Common myeloid progenitor, CD34-positive (primary cell): ENCODE measurements at places on chromosomes 6 and 20.

DNA sequence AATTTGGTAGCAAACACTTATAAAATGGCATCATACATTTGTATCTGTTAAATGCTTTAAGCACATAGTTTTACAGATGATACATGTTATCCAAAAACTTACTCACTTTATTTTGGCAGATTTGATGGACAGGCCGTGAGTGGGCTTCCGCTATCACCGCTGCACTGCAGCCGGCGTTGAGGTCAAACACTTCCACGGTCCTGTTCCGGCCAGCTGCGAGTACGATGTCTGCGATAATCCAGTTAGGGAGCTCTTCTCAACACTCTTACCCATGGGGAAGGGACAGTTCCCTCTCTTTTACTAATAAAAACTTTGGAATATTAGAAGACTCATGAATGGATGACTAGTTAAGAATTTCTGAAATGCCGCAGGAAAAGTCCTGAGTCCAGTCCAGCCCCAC is 69.0 kb downstream of the WDR27 start:
- no peak for DNase-seq

DNA sequence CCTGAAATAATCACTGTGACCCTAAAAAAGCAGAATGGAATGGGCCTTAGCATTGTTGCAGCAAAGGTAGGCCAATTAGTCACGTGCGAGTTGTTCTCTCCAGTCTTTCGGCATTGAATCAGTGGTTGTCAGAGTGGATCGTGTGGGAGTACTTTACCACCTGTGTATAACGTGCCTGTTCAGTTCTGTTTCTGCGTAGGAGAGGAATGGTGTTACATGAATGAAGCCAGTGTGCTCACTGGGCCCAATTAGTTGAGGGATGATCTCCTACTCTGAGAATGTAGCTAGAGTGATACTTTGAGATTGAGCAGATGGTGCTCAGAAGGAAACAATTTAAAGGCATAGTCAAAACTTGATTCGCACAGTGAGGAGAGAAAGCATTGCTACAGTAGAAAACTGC is 72.4 kb upstream of the KIF25 start:
- no peak for DNase-seq

DNA sequence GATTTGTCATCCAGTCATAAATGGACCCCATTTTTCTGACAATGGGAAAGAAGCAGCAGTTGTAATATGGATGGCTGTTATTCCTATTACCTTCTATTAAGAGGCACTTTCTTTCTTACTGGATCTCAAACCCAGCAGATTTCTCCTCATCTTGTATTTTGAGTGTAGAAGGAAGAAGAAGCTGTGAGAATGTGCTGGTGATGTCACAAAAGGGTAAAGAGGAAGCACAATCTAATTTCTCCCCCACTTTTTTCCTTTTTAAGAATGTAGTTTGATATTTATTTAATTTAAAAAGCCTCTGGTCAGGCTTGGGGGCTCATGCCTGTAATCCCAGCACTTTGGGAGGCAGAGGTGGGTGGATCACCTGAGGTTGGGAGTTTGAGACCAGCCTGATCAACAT is 100.0 kb upstream of the JARID2 start:
- peak; percentile 17 for DNase-seq

GRCh38 chr6:72946774-72947173 is 278.5 kb downstream of the KHDC1L start:
- DNase-seq: no peak

- no peak for DNase-seq
Observed at GRCh38 chr6:98812220-98812619, 22.2 kb upstream of the POU3F2 start.

DNA sequence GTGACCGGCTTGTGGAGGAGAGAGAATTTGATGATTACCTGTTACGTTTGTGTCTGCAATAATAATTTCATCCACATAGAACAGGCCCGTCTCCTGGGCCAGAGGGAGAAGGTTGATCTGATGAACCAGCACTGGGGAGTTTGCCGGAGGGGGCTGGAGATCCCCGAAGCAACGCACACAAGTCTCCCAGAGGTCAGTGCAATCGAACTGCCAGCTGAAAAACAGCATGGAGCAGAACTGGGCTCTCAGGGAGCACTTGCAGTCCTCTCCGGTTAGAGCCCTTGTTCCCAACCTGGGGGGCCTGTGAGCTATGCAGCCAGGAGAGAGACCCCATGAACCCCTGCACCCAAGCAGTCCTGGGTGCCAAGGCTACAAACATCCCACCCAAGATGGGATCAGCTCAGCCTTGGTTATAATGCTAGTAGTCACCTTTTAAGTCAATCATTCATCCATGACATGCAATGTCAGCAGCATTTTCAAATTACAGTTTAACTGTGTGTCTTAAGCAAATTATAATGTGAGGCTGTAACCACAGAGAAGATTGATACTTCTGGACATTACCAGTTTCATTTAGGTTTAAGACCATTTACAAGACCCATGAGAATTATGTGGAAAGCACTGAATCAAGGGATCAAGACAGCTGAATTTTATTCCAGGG is 34.2 kb downstream of the PKHD1 start:
- DNase-seq: no peak

- DNase-seq: no peak
Observed at GRCh38 chr6:30612687-30613248, 4.3 kb downstream of the PPP1R10 start.

DNA sequence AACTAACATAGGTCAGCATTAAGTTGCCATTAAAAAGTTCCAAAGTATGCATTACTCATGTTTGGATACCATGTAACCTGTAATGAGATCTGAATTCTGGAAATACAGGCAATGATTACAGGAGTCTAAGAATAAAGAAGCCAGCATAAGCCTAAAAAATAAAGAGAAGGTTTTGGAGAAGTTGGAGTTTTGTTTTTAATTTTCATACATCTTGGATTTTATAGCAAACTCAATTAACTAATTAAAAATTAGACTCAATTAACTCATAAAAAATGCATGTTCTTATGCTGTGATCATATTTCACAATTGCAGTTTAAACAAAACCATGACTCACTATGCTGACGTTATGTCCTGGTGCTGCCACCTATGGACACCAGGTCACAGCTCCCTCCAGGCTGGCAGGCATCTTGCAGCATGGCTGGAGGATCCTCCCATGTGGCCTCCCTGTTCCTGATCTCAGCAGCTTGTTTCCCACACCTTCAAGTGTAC is 648.8 kb upstream of the AGPAT4 start:
- peak; percentile 77 for DNase-seq

GRCh38 chr6:37050854-37051137 is 45.3 kb downstream of the FGD2 start:
- no peak for DNase-seq

GRCh38 chr20:47816487-47817451 is 31.5 kb upstream of the SULF2 start:
- no peak for DNase-seq

DNA sequence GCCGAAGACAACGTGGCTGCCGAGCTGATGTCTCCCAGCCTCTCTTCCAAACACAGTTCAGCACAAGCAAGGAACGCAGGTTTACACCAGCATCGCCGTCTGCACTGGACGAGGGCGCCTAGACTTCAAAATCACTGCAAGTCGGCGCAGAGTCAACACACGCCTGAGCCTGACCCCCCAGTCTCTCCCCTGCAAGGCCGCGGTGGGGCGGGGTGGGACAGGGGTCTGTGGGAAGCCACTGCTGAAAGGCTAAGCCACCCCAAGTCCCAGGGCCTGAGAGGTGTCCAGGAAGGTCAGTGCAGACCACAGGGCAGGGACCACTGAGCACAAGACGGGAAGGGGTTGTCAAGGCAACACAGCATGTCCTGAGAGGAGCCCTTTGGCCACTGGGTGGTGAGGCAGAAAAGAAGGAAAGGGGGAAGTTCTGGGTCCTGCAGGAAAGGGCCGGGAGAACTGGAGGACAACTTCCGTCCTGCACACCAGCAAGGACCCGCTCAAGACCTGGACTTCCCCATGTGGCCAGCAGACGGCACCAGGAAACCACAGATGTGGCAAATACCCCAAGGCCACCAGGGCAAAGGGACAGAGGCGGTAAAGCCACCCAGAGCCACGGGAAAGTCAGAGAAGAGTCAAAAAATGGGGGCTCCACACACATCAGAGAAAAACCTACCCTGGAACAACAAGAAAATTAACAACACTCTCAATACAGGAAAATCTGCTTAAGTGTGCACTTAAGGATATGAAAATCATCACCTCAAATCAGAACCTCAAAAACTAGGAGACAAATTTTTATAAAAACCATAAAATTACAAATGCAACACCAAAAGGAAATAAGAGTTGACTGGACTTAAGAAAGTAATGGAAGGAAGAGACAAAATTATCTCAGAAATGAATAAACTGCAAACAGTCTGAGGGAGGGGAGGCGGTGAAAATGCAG is 84.8 kb downstream of the TAF4 start:
- DNase-seq: peak; percentile 42

DNA sequence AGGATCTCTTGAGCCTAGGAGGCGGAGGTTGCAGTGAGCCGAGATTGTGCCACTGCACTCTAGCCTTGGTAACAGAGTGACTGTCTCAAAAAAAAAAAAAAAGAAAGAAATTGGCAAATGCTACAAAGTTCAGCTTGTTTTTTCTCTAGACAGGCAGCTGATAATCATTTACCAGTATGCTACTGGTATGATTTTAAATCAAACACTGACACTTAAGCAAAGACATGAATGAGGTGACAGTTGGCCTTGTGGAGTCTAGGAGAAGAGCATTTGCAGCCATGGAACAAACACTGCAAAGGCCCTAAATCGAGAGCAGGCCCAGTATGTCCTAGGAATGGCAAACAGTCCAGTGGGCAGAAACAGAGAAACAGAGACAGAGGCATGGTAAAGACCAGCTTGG is 99.7 kb upstream of the CEP85L start:
- DNase-seq: no peak

DNA sequence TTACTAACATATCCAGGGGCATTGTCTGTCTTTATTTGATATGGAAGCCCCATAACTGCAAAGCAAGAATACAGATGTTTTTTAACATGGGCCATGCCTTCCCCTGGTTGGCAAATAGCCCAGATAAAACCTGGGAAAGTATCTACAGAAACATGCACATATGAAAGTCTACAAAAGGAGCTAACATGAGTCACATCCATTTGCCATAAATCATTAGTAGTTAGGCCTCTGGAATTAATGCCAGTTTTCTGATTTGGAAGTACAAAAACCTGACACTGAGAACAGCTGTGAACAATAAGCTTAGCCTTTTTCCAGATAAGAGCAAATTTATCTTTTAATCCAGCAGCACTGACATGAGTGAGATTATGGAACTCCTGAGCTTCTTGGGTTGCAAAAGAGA is 418.0 kb upstream of the IMPG1 start:
- DNase-seq: no peak

DNA sequence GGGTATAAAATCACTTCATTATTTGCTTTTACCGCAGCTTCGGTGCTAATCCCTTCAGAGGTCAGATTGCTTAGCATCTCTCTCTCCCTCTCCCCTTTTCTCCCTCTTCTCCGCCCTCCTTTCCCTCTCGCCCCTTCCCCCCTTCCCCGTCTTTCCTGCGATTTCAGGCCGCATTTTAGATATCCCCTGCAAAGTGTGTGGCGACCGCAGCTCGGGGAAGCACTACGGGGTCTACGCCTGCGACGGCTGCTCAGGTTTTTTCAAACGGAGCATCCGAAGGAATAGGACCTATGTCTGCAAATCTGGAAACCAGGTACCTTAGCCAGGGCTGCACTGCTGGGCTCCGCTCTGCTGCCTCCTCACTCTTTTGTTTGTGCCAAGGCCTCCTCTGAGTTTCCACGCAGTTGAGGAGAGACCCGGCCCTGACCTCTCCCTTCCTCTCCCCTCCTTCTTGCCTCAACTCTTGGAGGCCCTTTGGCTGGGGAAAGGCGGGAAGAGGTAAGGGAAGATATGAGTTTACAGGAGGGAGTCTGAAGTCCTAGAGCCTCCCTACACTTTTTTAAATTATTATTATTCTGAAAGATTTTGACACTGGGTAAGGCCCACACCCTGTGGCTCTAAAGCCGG is 5.6 kb downstream of the NR2E1 start:
- DNase-seq: no peak

DNA sequence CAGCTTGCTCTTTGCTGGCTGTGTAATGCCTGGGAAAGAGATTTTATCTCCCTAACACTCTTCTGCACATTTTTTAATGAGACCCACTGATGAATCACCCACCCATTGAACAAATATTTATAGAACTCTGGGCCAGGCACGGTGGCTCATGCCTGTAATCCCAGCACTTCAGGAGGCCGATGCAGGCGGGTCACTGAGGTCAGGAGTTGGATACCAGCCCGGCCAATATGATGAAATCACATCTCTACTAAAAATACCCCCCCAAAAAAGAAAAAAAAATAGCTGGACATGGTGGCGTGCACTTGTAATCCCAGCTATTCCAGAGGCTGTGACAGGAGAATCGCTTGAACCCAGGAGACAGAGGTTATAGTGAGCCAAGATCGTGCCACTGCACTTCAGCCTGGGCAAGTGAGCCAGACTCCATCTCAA is 82.1 kb upstream of the SIRPA start:
- no peak for DNase-seq

DNA sequence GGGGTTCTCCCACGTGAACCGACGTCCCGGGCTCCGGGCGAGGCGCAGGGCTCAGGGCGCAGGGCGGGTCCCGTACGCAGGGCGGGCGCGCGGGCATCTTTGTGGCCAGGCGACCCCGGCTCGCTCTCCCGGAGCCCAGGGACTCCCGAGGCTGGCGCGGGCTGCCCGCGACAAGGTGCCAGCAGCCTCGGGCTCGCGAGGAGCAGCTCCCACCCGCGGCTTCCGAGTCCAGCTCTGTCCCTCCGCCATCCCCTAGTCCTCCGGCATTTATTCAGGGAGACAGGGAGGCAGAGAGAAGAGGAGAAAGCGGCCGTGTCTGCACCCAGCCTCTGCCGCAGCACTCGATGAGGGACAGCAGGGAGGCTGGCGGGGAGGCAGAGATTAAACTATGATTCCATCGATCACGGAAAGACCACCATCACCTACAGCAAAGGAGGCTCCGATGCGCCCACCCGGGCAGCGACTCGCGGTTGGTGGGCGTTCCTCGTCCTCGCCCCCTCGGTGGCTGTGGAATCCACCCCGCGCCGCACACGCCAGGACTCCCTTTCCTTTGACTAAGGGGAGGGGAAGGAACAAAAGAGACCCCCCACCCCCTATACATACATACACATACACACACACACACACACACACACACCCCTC is 1.1 kb downstream of the RGS17 start:
- peak; percentile 21 for DNase-seq

DNA sequence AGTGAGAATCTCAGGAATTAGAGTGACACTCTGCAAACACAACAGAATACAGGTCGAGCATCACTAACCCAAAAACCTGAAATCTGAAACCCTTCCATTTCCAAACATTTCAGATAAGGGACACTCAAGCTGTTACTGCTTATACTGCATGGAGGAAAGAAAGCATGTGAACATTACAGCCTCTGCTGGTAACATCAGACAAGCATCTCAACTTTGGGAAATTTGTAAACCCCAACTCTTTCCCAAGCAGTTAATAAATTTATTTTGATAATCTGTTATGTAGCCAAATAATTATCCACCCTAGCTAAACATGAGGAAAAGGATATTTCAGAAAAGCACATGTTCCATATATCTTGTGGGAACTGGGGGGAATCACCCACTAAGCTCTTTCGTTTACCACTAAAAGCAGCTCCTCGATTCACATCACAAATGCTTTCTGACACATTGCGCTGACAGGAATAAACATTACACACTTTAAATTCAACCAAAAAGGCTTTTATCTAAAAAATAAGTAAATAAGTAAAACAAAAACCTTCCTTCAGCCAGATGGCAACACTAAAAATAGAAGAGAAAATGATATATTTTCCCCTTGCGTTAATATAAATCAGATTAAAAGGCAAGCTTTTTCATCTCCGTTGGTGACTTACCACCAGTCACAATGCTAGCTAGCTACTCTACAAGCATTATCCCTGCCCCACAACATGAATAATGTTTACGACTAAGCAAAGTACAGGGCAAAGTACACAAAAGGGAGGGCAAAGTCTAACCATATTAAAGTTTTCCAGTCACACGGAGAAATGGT is 120.8 kb downstream of the MAP7 start:
- DNase-seq: no peak
